ENCODE measurements at places on chromosomes 2 and 18. TPM values are rescaled to one million over a fixed set of nuclear protein-coding genes. Genes with fewer than 3 reads are reported as not detected.

GRCh38 chr2:204395539-204395938 lies 149.7 kb upstream of the PARD3B start:
- no peaks in the 10 kb centered on the region for H3K4me1 ChIP-seq
- no peak overlapping the region for H3K4me3 ChIP-seq
- H3K36me3 ChIP-seq: no peaks in the 10 kb centered on the region
- no peak overlapping the region for H3K27ac ChIP-seq
- no peak for DNase-seq
- H3K27me3 ChIP-seq: no peaks in the 10 kb centered on the region

- no peak overlapping the region for H3K27ac ChIP-seq
- no peaks in the 10 kb centered on the region for H3K4me1 ChIP-seq
- H3K36me3 ChIP-seq: no peaks in the 10 kb centered on the region
- DNase-seq: no peak
- no peak overlapping the region for H3K4me3 ChIP-seq
- no peaks in the 10 kb centered on the region for H3K27me3 ChIP-seq
Observed at GRCh38 chr2:166516712-166517303, 22.8 kb upstream of the SCN7A start.

- no peak overlapping the region for H3K27ac ChIP-seq
- H3K4me1 ChIP-seq: no peaks in the 10 kb centered on the region
- no peak for DNase-seq
- H3K36me3 ChIP-seq: no peaks in the 10 kb centered on the region
Observed at GRCh38 chr2:30218814-30219213, 12.5 kb upstream of the LBH start.

- DNase-seq: no peak
- H3K4me3 ChIP-seq: no peak overlapping the region
- H3K27ac ChIP-seq: no peak overlapping the region
- no peaks in the 10 kb centered on the region for H3K4me1 ChIP-seq
Observed at GRCh38 chr2:140584471-140584870, 1546.3 kb downstream of the LRP1B start.

DNA sequence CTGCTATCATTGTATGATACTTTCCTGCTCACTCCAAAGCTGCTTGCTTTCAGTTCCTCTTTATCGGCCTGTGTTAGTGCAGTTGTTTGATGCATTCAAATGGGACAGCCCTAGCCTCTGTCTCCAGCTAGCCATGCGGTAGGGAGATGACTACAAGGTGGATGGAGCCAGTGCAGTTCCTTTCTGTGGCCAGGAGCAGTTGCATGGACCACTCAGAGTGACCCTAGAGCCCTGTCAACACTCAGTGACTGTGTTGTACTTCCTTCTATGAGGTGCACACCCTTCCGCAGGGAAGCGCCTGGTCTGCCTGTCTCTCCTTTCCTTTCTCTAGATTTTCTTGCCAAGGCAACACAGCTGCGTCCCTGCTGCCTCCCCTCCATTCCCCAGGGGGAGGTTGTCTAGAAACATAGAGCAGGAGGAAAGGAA lies 33.8 kb downstream of the KCNS3 start:
- no peak overlapping the region for H3K4me3 ChIP-seq
- H3K4me1 ChIP-seq: no peaks in the 10 kb centered on the region
- H3K27ac ChIP-seq: no peak overlapping the region
- H3K36me3 ChIP-seq: no peaks in the 10 kb centered on the region
- DNase-seq: no peak

MYCN gene
- total RNA-seq: 0.30 TPM

MEMO1 gene
- 26.1 TPM for total RNA-seq

ANO7 gene
- 1.3 TPM for total RNA-seq

All from right atrium auricular region (tissue), 2 donors.